ENCODE measurements at places on chromosomes 7 and 10.

DNA sequence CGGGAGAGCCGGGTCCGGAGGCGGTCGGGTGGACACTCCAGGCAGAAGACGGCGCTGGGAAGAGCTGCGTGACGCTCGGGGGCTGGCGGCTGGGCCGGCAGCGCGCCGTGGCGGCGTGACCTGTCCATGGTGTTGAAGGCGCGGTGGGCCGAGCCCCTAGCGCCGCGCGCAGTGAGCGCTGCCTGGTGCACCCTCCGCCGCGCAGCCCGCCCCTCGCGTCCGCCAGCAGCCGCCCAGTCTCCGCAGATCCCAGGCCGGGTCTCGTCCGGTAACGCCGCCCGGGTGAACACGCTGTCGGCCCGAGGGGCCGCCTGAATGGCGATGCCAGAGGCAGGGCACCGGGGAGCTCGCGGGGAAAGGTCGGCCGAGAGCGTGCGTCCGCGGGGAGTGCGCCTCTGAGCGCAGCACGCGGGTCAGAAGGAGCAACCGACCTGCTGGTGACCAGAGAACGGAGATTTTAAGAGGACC, 657 bp upstream of the TMEM178B start:
- peak; percentile 79 for DNase-seq

- no peak for DNase-seq
Observed at GRCh38 chr7:5667391-5667790, 114.1 kb downstream of the RNF216 start.

DNA sequence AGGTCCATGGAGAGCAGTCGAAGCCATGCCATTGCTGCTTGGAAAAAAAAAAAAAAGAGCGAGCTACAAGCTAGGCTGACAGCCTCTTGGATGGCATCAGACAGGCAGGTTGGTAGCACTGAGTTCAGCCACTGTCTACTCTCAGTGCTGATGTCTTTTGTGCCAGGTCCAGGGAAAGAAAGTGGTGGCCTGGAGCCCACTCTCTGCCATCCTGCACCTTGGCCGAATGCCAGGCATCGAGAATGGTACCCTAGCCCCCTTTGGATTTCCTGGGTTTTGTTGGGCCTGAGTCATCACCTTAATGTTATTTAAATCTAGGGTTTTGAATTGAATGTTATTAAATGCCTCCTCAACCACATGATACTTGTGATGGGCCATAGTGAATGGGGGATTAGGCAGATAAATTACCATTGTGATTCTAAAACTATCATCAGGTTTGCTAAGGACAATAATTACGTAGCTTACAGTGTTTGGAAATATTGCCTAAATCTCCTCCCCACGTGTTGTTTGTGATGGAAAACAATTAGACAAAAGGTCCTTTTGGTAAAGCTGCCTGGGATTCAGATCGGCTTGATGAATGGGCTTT, 195.7 kb upstream of the GPR26 start:
- DNase-seq, result no peak

DNA sequence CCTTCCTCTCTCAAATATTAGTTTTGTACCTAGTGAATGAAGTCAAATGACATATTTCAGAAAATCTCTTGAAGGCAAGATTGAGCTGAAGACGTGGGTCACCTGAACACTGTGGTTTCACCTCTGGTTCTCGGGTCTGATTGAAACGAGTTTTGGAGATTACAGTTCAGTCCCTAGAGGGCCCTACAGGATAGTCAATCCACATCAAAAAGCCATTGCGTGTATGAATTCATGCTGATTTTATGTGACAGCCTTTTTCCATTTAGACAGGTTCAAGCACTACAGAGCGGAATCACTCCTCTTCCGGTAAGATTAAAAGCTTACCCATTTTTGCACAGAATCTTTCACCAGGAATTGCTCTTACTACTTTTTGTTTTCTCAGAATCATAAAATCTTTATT, 62.2 kb downstream of the VIM start:
- peak; percentile 8 for DNase-seq

GRCh38 chr7:149321978-149322541, 60.1 kb downstream of the ZNF783 start:
- peak; percentile 19 for DNase-seq

DNA sequence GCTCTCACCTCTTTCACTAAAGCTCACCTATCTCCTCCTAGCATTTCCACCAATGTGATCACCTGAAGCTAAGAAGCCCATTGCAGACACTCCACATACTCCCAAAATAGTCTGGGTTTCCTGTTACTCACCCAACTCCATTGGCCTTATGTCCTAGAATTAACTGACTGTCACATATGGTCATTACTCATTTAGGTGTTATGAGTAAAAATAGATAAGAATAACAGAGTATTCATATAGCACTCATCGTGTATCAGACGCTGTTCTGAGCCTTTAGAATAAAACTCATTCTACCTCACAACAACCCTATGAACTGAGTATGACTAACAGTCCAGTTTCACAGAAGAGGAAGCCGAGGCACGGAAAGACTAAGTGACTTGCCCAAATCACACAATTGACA, 174.2 kb upstream of the NPVF start:
- no peak for DNase-seq

DNA sequence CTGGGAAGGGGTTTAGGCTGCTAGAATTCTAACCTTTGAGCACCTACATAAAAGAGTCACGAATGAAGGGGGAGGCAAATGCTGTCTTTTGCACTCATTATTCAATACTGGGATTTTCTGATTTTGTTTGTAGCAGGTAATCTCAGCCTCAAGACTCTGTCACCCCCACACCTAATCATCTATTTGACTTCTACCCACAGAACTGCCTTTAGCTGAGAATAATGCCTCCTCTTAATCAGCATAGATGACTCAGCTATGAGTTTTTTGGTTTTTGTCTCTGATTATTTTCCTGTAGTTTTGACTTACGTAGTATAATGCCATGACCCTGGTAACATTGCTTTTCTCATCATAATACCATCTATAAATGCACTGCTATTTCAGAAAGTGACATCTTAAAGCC, 42.7 kb upstream of the CACNB2 start:
- peak; percentile 7 for DNase-seq

GRCh38 chr7:132939495-132939894, 142.4 kb downstream of the CHCHD3 start:
- no peak for DNase-seq

- no peak for DNase-seq
Observed at GRCh38 chr10:21053953-21054690, 157.0 kb upstream of the NEBL start.

DNA sequence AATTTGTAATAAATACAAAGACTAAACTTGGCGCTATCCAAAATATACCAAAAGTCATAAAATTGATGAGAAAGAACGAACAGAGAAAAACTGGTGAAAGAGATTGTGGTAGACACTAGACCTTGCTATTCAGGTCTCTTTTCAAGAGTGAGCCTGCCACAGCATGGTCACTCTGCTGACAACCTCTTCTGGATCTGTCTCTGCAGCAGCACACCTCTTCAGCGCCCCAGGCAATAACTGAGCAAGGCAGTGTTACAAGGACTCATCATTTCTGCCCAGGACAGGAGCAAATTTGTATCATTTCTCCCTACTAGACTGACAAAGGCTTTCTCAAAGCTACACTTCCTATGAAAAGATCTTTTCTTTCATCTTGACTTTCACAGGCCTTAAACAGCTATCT, 976.0 kb downstream of the DNAJB9 start:
- DNase-seq, result no peak

DNA sequence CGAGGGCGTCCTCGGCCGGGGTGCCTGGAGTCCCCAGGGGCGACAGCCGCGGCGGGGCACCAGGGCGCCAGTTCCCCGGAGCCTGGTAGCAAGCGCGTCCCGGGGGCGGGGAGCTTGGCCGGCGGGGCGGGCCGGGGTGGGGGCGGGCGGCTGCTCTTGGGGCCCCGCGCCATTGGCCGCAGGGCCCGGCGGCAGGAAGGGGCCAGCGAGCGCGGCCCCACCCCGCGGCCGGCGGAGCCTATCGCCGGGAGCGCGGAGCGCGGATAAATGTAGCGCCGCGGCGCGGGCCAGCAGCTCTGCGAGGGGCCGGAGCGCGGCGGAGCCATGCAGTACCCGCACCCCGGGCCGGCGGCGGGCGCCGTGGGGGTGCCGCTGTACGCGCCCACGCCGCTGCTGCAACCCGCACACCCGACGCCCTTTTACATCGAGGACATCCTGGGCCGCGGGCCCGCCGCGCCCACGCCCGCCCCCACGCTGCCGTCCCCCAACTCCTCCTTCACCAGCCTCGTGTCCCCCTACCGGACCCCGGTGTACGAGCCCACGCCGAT, at the start of gene HHEX:
HHEX (plus strand) TSS at position 293 of the 548 bp plus-strand sequence; CDS start at position 325, 32 bp downstream.
- peak; percentile 89 for DNase-seq

DNA sequence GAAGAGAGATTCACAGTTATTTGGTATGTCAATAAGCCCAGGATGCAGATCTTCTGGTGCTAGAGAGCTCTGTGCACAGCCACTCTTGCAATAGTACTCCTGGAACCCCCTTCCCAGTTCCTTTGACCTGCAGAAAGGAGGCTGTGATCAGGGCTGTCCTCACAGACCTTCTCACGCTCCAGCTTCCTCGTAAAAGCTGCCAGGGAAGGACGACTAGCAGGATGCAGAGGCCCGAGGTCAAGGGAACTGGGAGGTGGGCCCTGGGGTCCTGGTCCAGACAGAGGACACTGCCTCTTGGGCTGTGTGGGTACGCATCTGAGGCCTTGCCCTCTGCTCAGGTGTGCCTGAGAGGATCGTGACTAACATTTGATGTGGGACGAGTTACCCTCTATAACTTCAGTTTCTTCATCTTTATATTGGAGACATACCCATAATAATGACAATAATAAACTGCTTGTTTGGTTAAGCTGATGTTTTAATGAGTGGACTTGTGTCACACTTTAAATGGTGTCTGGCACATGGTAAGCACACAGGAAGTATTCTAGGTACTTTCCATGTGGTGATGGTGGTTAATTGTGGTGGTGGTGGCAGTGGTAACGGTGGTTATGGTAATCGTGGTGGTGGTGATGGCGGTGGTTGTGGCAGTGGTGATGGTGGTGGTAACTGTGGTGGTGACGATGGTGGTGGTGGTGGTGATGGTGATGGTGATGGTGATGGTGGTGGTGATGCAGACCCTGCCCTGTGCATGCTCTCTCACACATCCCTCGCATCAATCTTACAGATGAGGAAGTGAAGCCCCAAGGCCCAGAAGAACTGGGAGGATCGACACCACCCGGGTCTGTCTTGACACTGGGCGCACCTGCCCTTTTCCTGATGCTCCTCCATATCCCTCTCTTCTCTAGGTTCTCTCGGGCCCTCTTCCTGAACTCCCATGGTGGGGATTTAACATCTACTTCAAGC, 235.2 kb upstream of the GRB10 start:
- DNase-seq, result no peak

DNA sequence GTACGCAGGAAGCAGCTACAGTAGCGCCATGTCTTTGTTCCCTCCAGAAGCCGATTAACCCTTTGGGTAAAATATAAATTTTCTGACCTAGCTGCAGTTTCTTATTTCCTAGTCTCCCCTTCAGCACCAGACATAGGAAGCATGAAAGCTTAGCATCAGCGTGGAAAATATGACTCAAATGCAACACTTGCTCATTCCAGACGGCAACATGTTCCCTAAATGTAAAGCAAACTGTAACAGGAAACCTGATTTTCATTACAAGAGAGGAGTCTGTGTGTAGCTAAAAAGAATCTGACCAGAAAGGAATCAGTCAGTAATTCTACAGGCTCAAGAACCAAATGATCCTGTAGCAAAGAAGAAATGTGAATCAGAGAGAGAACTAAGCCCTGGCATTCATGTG, 219.2 kb downstream of the C7orf25 start:
- DNase-seq, result peak; percentile 84

DNA sequence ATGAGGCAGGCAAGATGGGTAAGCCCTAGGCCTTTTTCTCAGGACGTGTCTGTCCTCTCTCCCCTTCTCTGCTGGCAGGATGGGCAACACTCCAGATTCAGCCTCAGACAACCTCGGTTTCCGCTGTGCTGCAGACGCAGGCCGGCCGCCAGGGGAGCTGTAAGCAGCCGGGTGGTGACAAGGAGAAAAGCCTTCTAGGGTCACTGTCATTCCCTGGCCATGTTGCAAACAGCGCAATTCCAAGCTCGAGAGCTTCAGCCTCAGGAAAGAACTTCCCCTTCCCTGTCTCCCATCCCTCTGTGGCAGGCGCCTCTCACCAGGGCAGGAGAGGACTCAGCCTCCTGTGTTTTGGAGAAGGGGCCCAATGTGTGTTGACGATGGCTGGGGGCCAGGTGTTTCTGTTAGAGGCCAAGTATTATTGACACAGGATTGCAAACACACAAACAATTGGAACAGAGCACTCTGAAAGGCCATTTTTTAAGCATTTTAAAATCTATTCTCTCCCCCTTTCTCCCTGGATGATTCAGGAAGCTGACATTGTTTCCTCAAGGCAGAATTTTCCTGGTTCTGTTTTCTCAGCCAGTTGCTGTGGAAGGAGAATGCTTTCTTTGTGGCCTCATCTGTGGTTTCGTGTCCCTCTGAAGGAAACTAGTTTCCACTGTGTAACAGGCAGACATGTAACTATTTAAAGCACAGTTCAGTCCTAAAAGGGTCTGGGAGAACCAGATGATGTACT, 13.1 kb downstream of the PHKG1 start:
- DNase-seq, result peak; percentile 86

DNA sequence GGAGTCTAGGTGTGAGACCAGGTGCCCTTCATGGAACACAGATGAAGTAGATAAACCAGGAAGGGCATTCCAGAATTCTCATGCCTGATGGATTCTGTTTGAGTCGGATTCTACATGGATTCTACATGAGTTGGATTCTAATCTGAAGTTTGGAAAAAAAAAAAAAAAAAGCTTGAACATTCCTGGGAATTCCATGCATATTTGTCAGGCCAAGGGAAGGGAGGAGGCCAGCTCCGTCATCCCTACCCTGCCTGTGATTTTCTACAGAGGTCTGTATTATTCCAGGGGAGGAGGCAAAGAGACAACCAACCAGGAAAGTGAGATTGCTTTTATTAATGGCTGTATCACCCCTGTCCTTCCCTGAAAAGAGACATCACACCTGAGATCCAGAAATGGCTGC, 27.8 kb upstream of the EBLN1 start:
- no peak for DNase-seq

Measured in adipocyte (in vitro differentiated cells).